ENCODE measurements at places on chromosomes 11 and 22. TPM values are rescaled to one million over a fixed set of nuclear protein-coding genes. Genes with fewer than 3 reads are reported as not detected.

OR6A2 gene
- total RNA-seq: not detected

CDON gene
- 2.7 TPM for total RNA-seq

SSH3 gene
- 8.5 TPM for total RNA-seq

BIK gene
- 2.1 TPM for total RNA-seq

RAG1 gene
- not detected for total RNA-seq

HPX gene
- total RNA-seq: 0.52 TPM

OVCH2 gene
- not detected for total RNA-seq

JAML gene
- total RNA-seq: 30.3 TPM

SORL1 gene
- total RNA-seq: 235 TPM

C22orf15 gene
- 0.49 TPM for total RNA-seq

GNG3 gene
- not detected for total RNA-seq

NLRP14 gene
- 0.05 TPM for total RNA-seq

KCNE3 gene
- 0.22 TPM for total RNA-seq

MMP12 gene
- not detected for total RNA-seq

TSKU gene
- total RNA-seq: not detected
